ENCODE measurements at places on chromosomes 13 and 19. TPM values are rescaled to one million over a fixed set of nuclear protein-coding genes. Genes with fewer than 3 reads are reported as not detected.

- no peak for DNase-seq
Observed at GRCh38 chr13:31638577-31638976, 100.7 kb upstream of the RXFP2 start.

DNA sequence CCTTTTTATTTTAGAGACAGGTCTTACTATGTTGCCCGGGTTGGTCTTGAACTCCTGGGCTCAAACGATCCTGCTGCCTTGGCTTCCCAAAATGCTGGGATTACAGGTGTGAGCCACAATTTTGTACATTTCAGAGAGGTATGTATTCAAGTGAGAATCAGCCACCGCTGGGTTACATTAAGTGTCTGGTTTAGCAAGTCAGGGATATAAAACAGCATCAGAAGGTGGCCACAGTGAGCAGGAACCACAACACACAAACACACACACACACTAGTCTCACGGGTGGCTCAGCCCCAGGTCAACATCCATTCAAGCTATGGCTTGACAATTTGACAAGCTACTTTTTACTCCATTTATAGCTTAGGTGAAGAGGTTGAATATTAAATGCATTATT is 20.2 kb downstream of the KLK5 start:
- DNase-seq: no peak

DNA sequence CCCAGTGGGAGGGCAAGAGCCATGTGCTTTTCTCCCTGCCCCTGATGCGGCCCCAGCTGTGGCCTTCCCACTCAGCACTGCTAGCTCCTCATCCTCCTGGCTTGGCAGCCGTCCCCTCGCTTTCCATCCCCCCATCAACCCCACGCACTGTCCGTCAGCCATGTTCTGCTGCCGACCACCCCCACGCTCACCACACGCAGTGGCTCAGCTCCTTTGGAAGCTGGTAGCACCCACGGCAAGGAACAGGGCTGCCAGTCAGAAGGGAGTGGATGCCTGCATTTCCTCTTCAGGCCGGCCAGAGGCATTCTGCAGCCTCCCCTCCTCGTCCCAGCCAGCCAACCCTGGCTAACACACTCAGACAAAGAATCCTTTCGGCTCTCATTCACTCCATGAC is 6.3 kb downstream of the CALM3 start:
- no peak for DNase-seq

GRCh38 chr19:5903056-5903623 is 450 bp downstream of the NDUFA11 start:
- no peak for DNase-seq

KLK14 gene
- total RNA-seq: not detected

KLK12 gene
- total RNA-seq: not detected

SLC7A9 gene
- not detected for total RNA-seq

GFY gene
- not detected for total RNA-seq

NANOS3 gene
- 1.7 TPM for total RNA-seq

All from GM12878 (cell line).